Lung (tissue), 17 donors: ENCODE measurements at places on chromosomes 7 and 10. TPM values are rescaled to one million over a fixed set of nuclear protein-coding genes. Genes with fewer than 3 reads are reported as not detected.

Gene SCIN
- 16.4 TPM for total RNA-seq

Gene FOXP2
- 49.3 TPM for total RNA-seq

Gene CFAP46
- total RNA-seq, result 10.3 TPM

Gene PSMA2
- total RNA-seq, result 41.0 TPM

- DNase-seq, result peak; percentile 34
- no peak overlapping the region for H3K27ac ChIP-seq
- no peaks in the 10 kb centered on the region for H3K27me3 ChIP-seq
- peaks cover 4% of the 10 kb centered on the region for H3K4me1 ChIP-seq
- no peak overlapping the region for H3K4me3 ChIP-seq
- no peaks in the 10 kb centered on the region for H3K36me3 ChIP-seq
Measured at GRCh38 chr10:114304571-114305421, 65.7 kb downstream of the VWA2 start.

DNA sequence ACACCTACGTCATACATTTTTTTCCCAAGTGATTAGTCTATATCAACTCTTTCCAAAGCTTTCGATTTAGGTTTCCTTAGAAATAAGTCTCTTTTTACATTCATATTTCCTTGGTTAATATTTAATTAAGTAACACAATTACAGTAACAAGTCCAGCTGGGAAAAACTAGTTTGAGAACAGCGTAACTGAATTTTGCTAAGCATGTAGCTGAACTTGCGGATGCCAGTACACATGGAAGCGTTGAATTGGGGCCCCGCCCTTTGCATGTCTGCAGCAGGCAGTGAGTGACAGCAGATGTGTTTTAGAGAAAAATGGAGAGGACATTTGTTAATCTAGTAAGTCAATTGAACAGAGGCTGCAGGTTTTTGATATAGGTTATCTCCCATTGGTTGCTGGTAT, 72.5 kb downstream of the TAF3 start:
- no peak overlapping the region for H3K4me3 ChIP-seq
- no peaks in the 10 kb centered on the region for H3K36me3 ChIP-seq
- DNase-seq, result no peak
- no peaks in the 10 kb centered on the region for H3K27me3 ChIP-seq
- no peak overlapping the region for H3K27ac ChIP-seq

DNA sequence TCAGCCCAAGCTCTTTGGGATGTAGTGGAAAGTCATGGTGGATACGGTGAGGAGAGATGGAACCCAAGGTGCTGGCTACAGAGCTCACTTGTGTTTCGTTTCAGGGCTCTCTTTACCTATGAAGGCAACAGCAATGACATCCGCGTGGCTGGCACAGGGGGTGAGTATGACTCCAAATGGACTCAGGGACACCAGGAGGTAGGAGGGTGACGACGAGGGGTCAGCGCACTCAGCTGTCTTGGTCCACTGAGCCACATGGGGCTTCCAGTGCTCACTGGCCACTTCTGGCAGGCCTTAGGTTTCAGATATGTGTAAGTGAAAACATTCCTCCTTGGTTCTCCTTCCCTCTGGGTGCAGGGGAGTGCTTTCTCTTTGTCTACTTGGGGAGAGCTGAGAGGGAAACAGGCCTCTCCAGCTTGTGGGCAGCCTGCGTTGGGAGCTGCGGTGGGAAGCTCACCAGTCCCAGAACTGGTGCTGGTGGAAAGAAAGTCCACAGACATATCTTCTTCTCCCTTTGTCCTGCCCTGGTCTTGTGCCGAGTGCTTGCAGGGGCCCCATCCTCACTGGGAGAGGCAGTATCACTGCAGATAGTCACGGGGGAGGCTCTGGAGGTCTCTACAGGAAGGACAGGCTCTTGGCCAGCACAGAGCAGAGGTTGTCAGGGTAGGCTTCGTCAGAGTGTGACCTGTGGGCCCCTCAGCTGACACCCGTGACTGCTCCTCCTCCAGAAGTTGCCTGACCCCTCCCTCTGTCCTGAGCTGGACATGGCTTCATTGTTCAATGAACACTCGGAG, 5.8 kb downstream of the DBNL start:
- no peaks in the 10 kb centered on the region for H3K4me1 ChIP-seq
- no peaks in the 10 kb centered on the region for H3K27me3 ChIP-seq
- no peak for DNase-seq
- H3K4me3 ChIP-seq, result no peak overlapping the region

GRCh38 chr7:68840991-68841390, 757.3 kb upstream of the AUTS2 start:
- no peak overlapping the region for H3K4me3 ChIP-seq
- DNase-seq, result peak; percentile 12
- no peaks in the 10 kb centered on the region for H3K27me3 ChIP-seq
- no peak overlapping the region for H3K27ac ChIP-seq

DNA sequence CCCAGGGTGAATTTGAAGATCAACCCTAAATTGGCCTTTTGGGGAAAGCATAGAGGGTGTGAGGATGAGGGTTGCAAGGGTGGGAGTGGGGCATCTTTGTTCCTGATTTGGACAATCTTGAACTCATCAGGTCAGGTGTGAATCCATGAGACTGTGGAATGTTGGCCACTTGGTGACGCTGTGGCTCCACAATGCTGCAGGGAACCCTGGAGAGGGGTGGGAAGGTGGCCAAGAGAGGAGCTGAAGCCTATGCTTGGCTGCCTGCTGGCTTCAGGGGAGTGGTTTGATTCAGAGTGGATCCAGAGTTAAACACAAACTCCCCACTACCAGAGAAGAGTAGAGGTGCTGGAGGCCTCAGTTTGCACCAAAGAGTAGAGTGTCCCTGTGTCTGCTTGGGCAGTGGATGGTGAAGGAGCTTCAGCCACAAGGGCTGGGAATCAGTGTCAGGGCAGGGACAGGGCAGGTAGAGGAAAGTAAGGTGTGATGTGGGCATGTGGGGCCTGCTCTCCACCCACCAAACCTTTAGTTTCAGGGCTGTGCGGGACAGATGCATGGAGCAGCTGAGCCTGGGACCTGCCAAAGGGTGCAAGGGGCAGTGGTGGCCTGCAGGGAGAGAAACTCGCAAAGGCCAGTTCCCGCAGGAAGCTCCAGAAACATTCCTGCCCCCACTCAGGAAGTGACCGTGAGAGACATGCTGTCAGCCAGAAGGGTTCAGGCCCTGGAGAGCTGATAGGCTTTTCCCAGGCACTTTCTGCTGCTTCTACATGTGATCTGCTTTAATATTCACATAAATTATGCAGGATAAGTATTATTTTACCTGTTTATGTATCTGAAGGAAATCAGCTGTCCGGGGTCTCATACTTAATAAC, 81.0 kb upstream of the PRSS58 start:
- no peaks in the 10 kb centered on the region for H3K27me3 ChIP-seq
- no peak overlapping the region for H3K4me3 ChIP-seq
- DNase-seq, result peak; percentile 22
- H3K27ac ChIP-seq, result no peak overlapping the region

- peaks cover 2% of the 10 kb centered on the region for H3K36me3 ChIP-seq
- H3K27ac ChIP-seq, result no peak overlapping the region
- peaks cover 14% of the 10 kb centered on the region for H3K4me1 ChIP-seq
- no peaks in the 10 kb centered on the region for H3K27me3 ChIP-seq
- no peak overlapping the region for H3K4me3 ChIP-seq
Measured at GRCh38 chr10:112539340-112539739, 92.3 kb downstream of the VTI1A start.

GRCh38 chr10:106714734-106715555, 449.6 kb downstream of the SORCS1 start:
- no peak for DNase-seq
- H3K27me3 ChIP-seq, result no peaks in the 10 kb centered on the region
- no peak overlapping the region for H3K27ac ChIP-seq

GRCh38 chr7:156527458-156527890, 113.1 kb upstream of the RNF32 start:
- no peak overlapping the region for H3K27ac ChIP-seq
- H3K4me3 ChIP-seq, result no peak overlapping the region
- no peaks in the 10 kb centered on the region for H3K36me3 ChIP-seq
- no peaks in the 10 kb centered on the region for H3K4me1 ChIP-seq
- no peak for DNase-seq
- H3K27me3 ChIP-seq, result no peaks in the 10 kb centered on the region

DNA sequence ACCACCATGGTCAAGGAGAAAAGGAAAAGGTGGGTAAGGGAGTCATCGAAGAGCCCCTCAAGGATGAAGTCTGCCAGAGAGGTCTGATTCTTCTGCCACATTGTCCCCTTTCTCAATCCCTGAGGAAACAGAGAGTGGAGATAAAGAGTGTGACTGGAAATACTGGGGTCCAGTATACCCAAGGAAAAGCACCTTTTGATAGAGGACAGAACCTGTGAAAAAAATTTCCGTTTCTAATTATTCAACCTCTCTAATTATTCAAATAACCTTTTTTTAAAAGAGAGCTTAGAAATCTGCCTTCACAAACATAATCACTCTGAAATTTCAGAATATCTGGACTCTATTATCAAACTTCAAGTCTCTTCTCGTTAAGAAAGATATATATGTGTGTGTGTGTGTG, at the start of gene OR2AE1:
OR2AE1 (minus strand) TSS at position 101 of the 400 bp plus-strand sequence; CDS start at position 101, 0 bp downstream.
- H3K27me3 ChIP-seq, result no peaks in the 10 kb centered on the region
- no peaks in the 10 kb centered on the region for H3K4me1 ChIP-seq
- DNase-seq, result no peak
- no peak within 1 kb of the TSS for H3K4me3 ChIP-seq
- H3K36me3 ChIP-seq, result no peaks in the 10 kb centered on the region
- no peak within 1 kb of the TSS for H3K27ac ChIP-seq

- no peaks in the 10 kb centered on the region for H3K36me3 ChIP-seq
- H3K4me3 ChIP-seq, result no peak overlapping the region
- no peak overlapping the region for H3K27ac ChIP-seq
Measured at GRCh38 chr10:64334084-64334483, 812.9 kb downstream of the REEP3 start.

GRCh38 chr7:43888993-43889945, 17.1 kb downstream of the URGCP start:
- no peak overlapping the region for H3K27ac ChIP-seq
- H3K27me3 ChIP-seq, result no peaks in the 10 kb centered on the region
- H3K4me3 ChIP-seq, result no peak overlapping the region
- no peaks in the 10 kb centered on the region for H3K4me1 ChIP-seq
- H3K36me3 ChIP-seq, result no peaks in the 10 kb centered on the region
- no peak for DNase-seq

DNA sequence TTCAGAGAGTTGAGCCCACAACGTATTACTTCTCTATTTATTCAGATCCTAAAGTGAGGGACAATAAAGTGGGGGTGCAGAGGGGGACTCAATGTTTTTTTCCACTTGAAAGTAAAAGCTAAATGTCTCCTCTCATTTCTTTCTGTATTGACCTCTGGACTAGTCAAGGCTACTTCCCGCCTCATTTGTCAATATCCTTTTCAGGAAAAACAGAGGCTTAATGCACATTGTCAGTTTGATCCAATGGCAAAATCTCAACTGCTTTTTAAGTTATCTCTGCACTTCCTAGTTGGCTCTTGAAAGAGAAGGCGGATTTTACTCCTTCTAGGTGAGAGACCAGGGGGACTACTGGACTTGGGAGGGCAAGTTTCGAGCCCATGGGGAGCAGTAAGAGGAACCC, 56.4 kb downstream of the HIPK2 start:
- DNase-seq, result no peak
- no peak overlapping the region for H3K4me3 ChIP-seq
- peak overlapping the region; percentile 57 for H3K27ac ChIP-seq
- H3K4me1 ChIP-seq, result no peaks in the 10 kb centered on the region

GRCh38 chr7:36811807-36812206, 87.5 kb upstream of the AOAH start:
- no peak for DNase-seq
- no peaks in the 10 kb centered on the region for H3K27me3 ChIP-seq
- no peaks in the 10 kb centered on the region for H3K4me1 ChIP-seq

DNA sequence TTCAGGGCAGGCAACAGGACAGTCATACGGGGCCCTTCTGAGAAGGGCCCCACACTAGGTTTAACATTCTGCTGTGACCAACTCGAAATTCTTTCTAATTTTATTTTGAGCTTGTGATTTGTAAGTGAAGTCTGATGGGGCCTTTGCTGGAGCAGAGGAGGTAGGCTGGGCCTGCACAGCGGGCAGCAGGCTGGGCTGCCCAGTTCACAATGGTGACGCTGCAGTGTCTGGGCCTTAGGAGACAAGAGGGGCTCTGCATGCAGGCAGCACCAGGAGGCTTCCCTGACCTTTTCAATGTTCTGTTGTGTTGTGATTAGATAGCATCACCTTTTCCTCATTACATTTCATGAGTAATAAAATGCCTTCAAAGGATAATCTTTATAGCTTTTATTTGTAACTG, 175.1 kb downstream of the CXCL12 start:
- no peaks in the 10 kb centered on the region for H3K27me3 ChIP-seq
- H3K36me3 ChIP-seq, result no peaks in the 10 kb centered on the region
- DNase-seq, result no peak
- H3K4me1 ChIP-seq, result peaks cover 17% of the 10 kb centered on the region

- no peak for DNase-seq
- H3K36me3 ChIP-seq, result no peaks in the 10 kb centered on the region
- no peaks in the 10 kb centered on the region for H3K27me3 ChIP-seq
- H3K27ac ChIP-seq, result no peak overlapping the region
- no peaks in the 10 kb centered on the region for H3K4me1 ChIP-seq
Measured at GRCh38 chr7:142883145-142883544, 2.4 kb downstream of the TRPV6 start.

GRCh38 chr7:36128448-36129047, 24.5 kb upstream of the EEPD1 start:
- no peaks in the 10 kb centered on the region for H3K36me3 ChIP-seq
- no peak overlapping the region for H3K4me3 ChIP-seq
- DNase-seq, result peak; percentile 67
- H3K27me3 ChIP-seq, result no peaks in the 10 kb centered on the region
